ENCODE measurements at places on chromosomes 11 and 22. TPM values are rescaled to one million over a fixed set of nuclear protein-coding genes. Genes with fewer than 3 reads are reported as not detected.

- DNase-seq, result no peak
Observed at GRCh38 chr22:44628835-44629234, 73.2 kb upstream of the PRR5 start.

- no peak for DNase-seq
Observed at GRCh38 chr11:44736791-44737190, 10.0 kb downstream of the TSPAN18 start.

- DNase-seq, result no peak
Observed at GRCh38 chr11:110349138-110349996, 53.0 kb upstream of the RDX start.

GRCh38 chr11:114738954-114739353 is 60.6 kb downstream of the NXPE2 start:
- DNase-seq, result no peak

The ART1 gene
- not detected for polyA plus RNA-seq

DNA sequence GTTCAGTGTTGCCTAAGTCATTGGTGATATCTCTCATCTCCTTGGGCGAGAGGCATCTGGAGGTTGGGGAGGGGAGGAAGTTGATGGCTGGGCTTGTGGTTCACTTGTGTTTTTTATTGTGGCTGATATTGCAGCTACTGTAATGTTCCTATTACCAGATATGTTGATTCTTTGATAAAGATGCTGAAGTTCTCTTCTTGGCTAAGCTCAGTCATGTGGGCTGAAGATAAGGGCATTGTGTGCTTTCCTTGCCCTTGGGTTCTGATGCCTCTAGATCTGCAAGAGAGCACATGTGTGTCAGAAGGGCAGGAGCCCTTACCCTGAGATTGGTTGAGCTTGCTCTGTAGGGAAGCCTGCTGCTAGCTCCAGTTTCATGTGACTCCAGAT is 12.0 kb downstream of the STX3 start:
- DNase-seq, result no peak

DNA sequence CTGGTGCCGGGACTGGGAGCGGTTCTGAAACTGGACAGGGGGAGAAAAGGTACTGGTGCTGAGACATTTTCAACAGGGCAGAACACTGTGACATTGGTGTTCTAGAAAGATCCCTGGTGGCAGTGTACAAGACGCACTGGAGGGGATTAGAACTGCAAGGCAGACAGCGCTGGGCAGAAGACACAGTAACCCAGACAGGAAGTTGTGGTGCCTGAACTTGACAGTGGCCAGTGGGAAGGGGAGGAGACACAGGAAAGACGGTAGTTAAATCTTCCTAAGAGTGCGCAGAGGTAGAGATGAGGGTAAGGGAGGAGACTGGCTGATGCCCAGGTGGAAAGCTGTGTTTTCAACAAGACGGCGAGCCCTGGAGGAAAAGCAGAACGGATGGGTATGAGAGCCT is 24.5 kb downstream of the FAM227A start:
- DNase-seq, result no peak

- DNase-seq, result no peak
Observed at GRCh38 chr11:129442171-129442570, 66.5 kb downstream of the BARX2 start.

DNA sequence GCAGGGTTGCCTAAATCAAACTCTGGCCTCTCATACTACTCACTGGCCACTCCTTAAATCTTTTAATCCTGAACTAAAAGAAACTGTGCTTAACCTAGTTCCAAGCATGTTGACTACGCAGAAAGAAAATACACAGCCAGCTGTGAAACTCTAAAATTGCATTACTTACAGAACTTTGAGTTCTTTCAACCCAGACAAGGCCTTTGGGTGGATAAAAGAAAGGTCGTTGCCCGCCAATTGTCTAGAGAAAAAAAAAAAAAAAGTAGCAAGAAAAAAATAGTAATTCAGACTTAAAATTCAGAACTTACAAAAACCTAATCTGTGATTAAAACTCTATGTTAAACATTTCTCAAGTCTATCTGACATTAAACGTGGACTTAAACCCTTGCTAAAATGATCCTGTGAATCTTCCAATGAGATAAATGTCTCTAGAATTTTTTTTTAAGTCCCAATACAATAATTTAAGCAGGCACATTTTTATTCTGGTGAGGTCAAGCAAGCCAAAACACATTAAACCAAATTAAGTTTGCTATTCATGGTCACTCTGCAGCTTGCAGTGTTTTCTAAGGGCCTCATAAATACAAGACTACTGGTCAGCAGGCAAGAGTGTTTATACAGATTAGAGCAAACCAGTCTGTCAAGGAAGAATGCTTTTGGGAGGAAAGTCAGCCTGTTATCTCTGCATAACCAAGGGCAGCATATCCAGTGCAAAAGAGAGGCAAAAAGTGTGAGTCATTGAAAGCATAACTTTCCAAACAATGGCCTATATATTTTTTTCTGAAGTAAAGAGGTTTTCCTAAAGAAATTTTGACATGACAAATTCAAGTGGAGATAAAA is 29.5 kb upstream of the CCDC34 start:
- no peak for DNase-seq

DNA sequence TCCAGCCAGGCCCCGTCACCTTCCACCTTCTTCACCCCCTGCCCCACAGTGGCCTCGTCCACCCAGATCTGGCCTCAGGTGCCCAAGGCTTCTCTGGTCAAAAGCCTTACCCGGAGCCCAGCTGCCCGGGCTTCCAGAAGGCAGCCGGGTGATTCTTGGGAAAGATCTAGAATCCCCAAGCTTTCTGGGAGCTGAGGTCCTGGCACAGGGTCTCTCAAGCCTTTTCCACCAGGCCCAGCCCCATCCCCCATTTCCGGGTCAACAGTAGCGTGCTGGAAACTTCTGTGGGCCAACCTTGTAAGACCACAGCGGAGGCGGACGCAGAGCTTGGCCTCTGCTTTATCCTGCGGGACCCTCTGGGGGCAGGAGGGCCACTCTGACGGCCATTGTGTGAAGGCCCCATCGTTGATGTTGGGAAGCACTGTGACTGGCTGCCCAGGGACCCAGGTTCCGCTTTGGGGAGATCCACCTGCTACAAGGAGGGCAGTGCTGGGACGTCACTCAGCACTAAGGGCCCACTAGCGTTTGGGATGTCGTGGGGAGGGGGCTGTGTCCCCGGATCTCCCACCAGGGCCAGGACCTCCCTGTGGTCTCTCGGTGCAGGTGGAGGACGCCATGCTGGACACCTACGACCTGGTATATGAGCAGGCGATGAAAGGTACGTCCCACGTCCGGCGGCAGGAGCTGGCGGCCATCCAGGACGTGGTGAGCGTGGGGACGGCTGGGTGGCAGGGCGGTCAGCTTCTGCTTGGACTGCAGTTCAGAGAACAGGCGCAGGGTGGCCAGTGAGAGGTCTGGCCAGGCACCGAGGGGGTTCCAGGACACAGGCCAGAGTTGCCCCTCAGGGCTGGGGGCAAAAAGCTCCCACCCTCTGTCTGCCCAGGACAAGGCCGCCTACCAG is 11.5 kb downstream of the TSPAN32 start:
- DNase-seq, result no peak

DNA sequence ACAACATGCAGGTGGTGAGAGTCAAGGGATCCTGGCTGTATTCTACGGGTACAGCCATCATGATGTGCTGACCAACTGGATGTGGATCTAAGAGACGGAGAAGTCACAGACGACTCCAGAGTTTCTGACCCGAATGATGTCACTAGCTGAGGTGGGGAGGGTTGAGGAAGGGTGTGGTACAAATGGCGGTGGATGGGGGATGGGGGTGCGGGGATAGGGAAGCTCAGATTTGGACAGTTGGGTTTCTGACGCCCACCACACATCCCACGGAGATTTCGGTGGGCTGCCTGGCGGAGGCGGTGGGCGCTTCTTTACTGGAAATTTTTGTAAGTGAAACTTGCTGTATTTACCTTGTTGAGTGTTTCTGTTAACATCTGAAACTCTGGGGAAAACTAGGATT is 126.7 kb downstream of the OSBP2 start:
- DNase-seq, result no peak

The CLCF1 gene
- polyA plus RNA-seq, result 12.9 TPM

DNA sequence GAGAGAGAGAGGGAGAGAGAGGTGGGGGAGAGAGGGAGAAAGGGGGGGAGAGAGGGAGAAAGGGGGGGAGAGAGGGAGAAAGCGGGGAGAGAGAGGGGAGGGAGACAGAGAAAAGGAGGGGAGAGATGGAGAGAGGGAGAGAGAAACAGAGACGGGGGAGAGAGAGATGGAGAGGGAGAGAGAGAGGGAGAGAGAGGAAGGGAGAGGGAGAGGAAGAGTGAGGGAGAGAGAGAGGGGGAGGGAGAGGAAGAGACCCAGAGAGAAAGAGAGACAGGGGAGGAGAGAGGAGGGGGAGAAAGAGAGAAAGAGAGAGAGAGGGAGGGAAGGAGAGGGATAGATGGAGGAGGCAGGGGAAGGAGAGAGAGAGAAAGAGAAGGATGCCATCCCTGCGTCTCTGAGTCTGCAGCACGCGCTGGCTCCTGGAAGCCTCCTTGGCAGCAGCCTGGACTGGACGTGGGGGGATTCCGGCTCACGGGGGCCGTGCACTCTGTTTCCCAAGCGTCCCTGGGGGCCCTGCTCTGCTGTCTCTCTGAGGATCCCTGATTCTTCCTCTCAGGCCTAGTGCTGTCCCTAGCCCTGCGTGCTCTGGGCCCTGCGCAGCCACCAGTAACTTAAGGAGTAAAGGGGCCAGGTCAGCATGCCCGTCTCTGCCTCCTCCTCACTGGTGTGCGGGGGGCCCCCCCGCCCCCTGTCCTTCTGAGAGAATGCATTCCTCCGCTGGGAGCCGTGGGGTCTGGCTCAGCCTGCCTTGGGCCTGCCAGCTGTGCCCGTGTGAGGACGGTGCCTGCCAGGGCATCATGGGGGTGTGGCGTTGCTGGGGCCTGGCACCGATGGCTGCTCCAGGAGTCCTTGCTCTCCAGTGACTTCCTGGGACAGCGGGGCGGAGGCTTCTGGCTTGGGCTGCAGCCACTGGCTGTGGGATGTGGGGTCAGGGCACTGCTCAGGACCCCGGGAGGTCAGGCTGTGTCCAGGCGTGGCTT is 429.5 kb downstream of the TBC1D22A start:
- DNase-seq, result no peak

DNA sequence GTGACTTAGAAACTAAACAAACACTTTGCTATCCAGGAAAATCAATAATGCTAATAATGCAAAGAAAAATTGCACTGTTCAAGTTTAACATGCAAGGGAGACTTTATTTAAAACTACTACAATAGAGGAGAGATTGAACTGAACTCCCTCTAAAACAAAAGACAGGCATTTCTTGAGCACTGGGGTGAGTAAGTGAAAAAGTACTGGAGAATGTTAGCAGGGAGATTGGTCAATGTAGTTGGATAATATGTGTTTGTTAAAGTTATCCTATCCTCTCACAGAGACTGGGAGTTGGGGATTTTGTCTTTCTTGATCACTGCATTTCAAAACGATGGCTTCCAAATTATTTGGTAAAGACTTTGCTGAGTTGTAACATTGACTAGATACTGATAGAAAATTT is 77.6 kb downstream of the LUZP2 start:
- no peak for DNase-seq

GRCh38 chr22:17108256-17109112 is 12.7 kb downstream of the TMEM121B start:
- no peak for DNase-seq

DNA sequence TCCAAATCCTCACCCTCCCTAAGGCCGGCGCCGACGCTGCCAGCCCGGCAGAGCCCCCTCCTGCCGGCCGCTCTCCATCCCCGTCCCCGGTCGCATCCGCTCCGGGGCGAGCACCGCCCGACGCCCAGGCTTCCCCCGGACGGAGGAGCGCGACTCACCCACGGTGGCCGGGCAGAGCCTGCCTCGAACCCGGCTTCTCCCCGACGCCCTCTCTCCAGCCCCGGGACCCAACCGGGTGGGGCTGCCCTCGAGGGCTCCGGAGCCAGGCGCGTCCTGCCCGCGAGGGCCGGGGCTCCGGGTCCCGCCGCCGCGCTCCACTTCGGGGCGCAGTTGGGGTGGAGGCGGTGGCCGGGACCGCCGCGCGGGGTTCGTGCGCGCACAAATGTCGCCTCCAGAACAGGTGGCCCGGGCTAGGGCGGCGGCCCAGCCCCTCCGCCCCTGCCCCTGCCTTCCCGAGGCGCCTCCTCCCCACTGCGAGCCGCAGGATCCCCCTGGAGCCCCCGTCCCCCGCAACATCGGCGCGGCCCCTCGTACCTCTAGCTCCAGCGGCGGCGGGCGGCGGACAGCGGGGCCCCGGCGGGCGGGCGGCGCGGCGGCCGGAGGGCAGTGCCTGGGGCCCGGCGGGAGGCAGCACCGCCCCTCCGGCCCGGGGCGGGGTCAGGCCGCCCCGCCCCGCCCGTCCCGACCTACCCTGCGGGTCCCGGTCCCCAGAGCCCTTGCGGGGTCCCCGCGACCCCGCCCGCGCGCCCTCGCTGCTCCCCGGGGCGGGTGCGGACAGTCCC is at the start of gene A4GALT:
Gene A4GALT (minus strand): TSS at position 608 of the 782 bp plus-strand sequence. CDS start 26,919 bp downstream, outside the sequence.
- no peak for DNase-seq

The POU2AF2 gene
- polyA plus RNA-seq, result 0.12 TPM

GRCh38 chr11:121534131-121535093 is 81.6 kb upstream of the SORL1-AS1 start:
- no peak for DNase-seq

The NTM gene
- 54.7 TPM for polyA plus RNA-seq

DNA sequence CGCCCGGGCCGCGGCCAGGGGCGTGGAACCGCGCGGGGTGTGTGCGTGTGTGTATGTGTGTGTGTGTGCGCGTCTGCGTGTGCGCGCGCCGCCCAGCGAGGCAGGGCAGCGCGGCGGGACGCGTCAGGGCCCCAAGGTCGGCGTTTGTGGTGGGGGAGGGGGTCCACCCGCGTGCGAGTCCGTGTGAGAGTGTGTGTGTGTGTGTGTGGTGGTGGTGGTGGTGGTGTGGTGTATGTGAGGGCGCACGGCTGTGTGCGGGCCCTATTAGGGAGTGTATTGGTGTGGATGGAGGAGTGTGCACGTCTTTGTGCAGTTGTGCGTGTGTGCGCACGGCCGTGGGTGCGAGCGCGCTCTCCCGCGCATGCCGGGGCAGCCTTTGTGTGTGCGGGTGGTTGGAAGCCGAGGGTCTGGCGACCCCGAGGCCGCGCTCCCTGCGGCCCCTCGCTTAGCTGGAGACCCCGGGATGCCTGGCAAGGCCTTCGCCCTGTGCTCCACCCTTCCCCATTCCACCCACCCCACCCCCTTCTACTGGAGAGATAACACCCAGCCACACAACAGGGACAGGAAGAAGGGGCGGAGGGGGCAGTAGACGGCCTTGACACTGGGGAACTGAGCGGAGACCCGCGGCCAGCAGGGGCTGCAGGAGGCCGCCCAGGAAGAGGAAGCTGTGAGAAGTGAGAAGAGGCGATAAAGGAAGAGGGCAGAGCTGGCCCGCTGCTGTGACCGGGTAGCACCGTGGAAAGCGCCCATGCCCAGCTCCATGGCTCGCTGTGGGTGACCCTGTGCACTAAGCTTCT is 528 bp upstream of the ARRB1 start:
- no peak for DNase-seq

The WNT11 gene
- polyA plus RNA-seq, result 13.4 TPM

Measured in left renal pelvis (tissue), 4 donors.